ENCODE measurements at places on chromosomes 7 and 10.
A peak's percentile ranks its signal among the peaks of the same experiment; 100 is the strongest.

DNA sequence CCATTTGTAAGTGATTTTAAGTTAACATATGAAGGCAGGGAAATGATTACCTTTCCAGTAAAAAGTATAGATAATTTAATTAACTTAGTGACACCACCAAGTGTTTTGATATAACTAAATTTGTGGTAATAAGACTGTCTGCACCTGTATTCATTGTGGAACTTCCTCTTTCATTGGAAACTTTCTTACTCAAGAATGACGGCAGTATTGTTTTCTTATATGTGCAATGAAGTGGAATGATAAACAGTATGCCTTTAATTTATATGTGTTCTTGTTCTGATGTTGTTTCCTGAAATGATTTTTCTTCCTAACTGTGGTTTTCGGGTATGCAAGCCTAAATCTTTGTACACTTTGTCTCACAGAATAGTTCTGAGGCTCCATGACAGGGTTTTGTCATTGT, 46.4 kb downstream of the CASD1 start:
- DNase-seq, result no peak

DNA sequence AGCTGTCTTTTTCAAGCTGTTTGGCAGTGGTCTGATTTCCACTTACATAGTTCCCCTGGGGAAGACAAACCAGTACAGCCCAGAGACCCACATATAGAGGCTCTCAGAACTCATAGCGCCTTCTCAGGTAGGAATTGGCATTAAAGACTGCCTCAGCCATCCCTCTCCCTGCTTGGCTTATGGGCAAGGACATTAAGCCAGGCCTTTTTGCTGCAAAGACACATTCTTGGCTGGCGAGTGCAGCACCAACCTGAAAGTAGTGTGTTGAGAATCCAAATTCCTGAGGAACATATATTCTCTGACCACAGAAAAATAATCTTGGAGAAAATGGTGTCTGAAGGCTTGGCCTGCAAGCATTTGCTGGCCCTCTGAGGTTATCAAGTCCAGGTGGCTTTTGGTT, 39.2 kb upstream of the HPS1 start:
- DNase-seq, result no peak

DNA sequence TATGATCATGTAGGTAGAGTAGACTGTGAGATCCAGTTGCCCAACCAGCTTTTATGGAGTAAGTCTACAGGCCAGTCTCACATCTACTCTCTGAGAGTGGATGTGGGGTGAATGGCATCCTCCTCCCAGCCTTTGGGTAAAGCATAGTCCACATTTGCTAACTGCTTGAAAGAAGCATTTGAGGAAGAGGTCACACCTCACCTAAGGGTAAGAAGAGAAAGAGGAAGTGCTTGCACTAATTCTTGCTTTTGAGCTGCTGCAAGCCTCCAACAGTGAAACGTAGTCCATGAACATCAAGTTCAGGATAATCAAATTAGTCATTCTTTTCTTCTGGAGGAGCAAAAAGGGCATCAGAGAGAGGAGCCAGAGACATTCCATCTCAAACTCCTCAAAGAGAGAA, 93.9 kb upstream of the AGR3 start:
- DNase-seq, result no peak

GRCh38 chr7:88132725-88133124, 87.1 kb downstream of the SRI start:
- no peak for DNase-seq

DNA sequence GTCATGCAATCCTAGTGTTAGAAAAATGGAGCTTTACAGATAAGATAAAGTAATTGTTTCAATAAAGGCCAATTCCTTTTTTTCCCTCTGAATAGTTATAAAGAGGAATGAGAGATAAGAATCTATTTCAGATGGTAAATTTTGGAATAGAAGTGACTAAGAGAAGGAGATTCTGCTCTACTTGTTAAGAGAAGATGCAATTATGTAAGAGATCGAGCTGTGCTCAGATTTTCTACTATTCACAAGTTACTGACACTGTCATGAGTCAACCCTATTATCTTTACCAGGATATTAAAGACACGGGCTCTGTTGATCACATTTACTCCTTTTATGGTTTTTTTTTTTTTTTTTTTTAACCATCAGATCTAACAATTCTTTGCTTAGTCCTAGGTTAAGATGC, 511.3 kb downstream of the ARL4A start:
- DNase-seq, result no peak

DNA sequence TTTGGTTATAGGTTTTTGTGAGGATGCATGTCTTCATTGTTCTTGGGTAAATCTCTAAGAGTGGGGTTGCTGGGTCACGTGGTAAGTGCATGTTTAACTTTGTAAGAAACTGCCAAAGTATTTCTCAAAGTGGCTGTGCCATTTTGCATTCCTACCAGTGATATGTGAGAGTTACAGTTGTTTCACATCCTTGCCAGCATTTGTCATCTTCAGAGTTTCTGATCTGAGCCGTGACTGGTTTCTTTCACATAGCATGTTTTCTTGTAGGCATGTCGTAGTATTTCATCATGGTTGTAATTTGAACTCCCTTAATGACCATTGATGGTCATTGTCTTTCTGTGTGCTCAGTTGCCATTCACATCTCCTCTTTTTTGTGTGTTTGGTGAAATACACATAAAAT, 286.0 kb downstream of the RNLS start:
- no peak for DNase-seq

- no peak for DNase-seq
Observed at GRCh38 chr10:51915031-51915542, 215.7 kb upstream of the CSTF2T start.

- DNase-seq, result no peak
Observed at GRCh38 chr7:18756378-18757050, 261.0 kb downstream of the HDAC9 start.

GRCh38 chr10:96608805-96609204, 22.0 kb upstream of the TM9SF3 start:
- no peak for DNase-seq

DNA sequence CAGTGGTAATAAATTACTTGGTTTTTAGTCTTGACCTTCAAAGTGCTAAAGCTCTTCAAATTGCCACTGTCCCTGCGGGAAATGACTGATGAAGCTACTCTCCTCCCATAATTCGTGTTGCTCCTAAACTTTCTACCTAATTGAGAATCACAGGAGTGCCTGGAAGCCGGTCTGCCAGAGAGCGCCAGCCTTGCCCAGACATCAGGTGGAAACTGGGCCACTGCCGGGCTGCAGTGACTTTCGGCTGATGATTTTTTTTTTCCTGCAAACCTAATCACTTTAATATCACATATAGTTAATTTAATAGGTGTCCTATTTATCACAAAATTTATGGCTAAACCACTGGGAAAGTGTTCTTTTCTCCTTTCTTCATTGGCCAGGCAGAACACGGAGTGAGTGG, 59.6 kb upstream of the UBE3C start:
- DNase-seq, result peak; percentile 3

GRCh38 chr10:91761721-91762120, 36.5 kb upstream of the TNKS2 start:
- no peak for DNase-seq

DNA sequence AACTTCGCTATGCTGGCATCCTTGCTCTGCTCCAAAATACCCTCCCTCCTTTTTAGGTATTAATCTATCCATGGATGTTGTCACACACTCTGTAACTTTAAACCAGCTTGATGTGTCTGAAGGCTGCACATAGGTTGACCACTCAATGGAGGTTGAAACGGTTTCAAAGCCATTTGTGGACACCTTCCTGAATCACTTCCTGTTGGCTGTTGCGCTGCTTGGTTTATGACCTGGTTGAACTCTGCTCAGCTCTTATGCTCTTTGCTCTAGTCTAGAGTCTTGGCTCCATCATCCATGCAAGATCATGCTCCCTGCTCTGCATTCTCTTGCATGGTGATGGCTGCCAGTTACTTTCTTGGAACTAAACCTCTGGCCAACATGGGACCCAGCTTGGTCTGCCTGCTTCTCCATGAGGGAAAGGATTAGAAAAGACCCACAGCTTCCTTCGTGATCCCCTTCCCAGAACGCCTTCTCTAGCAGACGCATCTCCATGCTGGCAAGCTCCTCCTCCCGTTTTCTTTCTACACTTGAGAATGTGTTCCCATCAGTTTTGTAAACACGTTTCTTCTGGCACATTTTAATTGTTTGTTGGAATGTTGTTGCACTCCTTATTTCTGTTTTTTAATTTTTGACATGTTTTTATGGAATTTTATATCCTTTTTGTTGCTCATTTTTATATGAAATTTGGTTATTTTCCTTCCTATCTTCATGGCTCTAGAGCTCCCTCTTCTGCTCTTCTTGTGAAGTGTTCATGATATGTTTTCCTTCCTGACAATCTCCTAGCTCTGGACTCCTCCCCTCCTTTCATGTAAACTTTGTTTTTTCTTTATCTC, 149.8 kb downstream of the XPNPEP1 start:
- DNase-seq, result no peak

DNA sequence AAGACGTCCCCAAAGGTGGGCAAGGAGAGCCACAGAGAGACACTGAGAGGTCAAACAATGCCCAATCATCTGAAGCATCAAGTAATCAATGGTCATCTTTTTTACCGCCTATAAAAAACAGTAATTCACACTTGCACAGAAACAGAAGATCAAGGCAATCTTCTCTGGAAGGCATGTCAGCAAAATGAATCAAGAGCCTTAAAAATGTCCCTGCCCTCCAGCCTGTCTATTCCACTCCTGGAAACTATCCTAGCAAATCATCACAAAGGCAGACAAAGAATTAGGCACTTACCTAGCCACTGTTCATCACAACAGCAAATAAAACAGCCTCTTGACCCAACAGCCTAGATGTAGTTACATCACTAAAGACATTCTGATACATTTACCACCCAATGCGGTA, 48.9 kb downstream of the FAM53B start:
- no peak for DNase-seq

- DNase-seq, result no peak
Observed at GRCh38 chr7:19248115-19248514, 102.9 kb upstream of the FERD3L start.

- no peak for DNase-seq
Observed at GRCh38 chr7:39161903-39162302, 184.2 kb downstream of the POU6F2 start.

GRCh38 chr7:45909561-45909960, 11.5 kb downstream of the IGFBP3 start:
- DNase-seq, result no peak

- no peak for DNase-seq
Observed at GRCh38 chr10:52283174-52283573, 30.9 kb upstream of the DKK1 start.

DNA sequence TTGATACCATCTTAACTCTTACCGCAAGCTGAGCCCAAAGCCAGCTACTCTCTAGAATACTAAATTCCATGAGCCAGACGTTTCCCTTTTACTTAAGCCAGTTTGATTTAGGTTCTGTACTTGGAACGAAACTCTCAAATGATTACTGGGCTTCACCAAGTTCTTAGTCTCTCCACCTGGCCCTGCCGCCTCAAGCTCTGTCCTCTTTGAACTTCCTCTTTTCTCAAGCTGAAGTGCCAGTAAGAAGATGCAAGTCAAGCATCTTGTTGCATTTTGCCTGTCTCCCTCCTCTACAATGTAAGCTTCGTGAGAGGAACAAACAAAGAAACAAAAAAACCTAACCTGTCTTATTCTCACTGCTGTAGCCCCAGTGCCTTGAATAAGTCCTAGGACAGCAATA, 358.2 kb upstream of the NPVF start:
- no peak for DNase-seq

DNA sequence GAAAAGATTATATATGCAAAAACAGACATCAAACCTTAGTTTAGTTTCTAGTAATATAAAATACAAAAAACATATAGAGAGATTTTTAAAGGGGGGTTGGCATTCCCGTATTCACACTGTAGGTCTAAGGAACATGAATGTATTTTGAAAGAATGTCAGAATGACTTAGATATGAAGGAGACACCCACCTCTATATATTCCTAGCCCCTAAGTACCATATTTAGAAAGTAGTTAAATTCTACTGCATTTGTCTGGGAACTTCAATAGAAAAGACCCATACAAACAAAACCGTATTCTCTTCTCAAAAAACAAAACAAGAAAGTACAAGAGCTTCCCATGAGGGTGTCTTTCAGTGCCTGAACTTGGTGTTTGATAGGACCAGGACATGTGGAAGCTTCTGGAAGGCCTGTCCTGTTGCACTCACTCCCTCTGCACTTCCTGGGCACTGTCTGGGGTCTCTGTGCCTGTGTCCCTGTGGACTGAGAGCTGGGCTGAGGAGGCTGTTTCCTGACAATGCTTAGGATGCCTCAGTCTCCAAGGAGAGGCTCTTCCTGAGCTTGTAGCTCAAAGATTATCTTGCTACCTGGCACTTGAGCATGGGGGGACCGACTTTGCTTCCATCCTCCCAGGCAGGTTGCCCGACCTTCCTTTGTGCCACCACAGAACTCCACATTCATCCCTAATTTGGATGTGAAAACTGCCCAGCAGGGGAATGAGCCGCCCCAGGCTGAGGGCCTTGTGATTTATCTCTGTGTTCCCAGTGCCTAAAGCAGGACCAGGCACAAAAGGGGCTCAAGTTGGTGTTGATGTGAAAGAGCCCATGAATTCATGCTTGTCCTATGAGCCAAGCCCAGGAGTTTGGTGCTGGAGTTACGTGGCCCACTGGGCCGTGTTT, 44.4 kb upstream of the KLF6 start:
- DNase-seq, result no peak

GRCh38 chr10:65377687-65378086, 1548.1 kb upstream of the LRRTM3 start:
- no peak for DNase-seq

- DNase-seq, result peak; percentile 84
Observed at GRCh38 chr7:111752022-111752582, 189.8 kb upstream of the IMMP2L start.

- no peak for DNase-seq
Observed at GRCh38 chr7:114723308-114723707, 198.6 kb upstream of the MDFIC start.

- DNase-seq, result no peak
Observed at GRCh38 chr7:32577421-32577820, 82.1 kb downstream of the AVL9 start.

- no peak for DNase-seq
Observed at GRCh38 chr10:96376483-96376882, 17.7 kb upstream of the OPALIN start.

DNA sequence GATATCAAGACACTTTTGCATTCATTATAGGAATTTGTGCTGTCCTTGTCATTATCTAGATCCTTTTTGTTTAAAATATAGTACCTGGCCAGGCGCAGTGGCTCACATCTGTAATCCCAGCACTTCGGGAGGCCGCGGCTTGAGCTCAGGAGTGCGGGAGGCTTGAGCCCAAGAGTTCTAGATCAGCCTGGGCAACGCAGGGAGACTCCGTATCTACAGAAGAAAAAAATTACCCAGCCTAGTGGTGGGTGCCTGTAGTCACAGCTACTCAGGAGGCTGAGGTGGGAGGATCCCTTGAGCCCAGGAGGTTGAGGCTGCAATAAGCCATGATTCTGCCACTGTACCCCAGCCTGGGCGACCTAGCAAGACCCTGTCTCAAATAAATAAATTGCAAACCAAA, 621 bp upstream of the MORN4 start:
- peak; percentile 56 for DNase-seq

DNA sequence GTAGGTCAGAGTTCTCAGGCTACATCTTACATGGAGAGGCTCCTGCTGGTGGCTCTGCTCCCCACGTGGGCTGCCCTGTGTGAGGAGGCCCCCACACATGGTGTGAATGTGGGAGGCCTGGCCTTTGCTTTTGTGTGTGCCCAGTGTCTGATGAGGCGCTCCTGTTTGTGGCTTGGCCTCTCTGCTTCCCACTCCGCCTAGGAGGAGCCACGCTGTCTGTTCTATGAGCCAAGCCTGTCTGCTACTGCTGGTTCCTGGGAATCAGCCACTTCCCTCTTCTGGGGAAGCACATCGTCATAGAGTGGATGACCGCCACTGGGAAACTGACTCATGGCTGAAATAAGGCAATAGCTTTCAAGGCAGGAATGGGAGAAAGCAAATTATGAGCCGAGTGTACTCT, 87.1 kb downstream of the CYP26A1 start:
- DNase-seq, result no peak

Measured in activated CD8-positive, alpha-beta memory T cell treated with anti-CD3 and anti-CD28 coated beads, Interleukin-2, amount 50 U/mL, for 48 hours (primary cell).